ENCODE measurements at places on chromosomes 11 and 22. TPM values are rescaled to one million over a fixed set of nuclear protein-coding genes. Genes with fewer than 3 reads are reported as not detected.
A peak's percentile ranks its signal among the peaks of the same experiment; 100 is the strongest.

Gene MAPK8IP2
- total RNA-seq, result 3.0 TPM

Gene KCNK4
- total RNA-seq, result not detected

- no peak overlapping the region for H3K27ac ChIP-seq
- H3K4me3 ChIP-seq, result no peak overlapping the region
- DNase-seq, result no peak
These were observed 35.6 kb upstream of the EHF start for GRCh38 chr11:34585304-34585734.

- H3K4me1 ChIP-seq, result peaks cover 25% of the 10 kb centered on the region
- peak overlapping the region; percentile 100 for H3K4me3 ChIP-seq
- H3K27me3 ChIP-seq, result no peaks in the 10 kb centered on the region
- H3K27ac ChIP-seq, result peak overlapping the region; percentile 98
These were observed 1.6 kb downstream of the GTPBP1 start for GRCh38 chr22:38707346-38707745.

DNA sequence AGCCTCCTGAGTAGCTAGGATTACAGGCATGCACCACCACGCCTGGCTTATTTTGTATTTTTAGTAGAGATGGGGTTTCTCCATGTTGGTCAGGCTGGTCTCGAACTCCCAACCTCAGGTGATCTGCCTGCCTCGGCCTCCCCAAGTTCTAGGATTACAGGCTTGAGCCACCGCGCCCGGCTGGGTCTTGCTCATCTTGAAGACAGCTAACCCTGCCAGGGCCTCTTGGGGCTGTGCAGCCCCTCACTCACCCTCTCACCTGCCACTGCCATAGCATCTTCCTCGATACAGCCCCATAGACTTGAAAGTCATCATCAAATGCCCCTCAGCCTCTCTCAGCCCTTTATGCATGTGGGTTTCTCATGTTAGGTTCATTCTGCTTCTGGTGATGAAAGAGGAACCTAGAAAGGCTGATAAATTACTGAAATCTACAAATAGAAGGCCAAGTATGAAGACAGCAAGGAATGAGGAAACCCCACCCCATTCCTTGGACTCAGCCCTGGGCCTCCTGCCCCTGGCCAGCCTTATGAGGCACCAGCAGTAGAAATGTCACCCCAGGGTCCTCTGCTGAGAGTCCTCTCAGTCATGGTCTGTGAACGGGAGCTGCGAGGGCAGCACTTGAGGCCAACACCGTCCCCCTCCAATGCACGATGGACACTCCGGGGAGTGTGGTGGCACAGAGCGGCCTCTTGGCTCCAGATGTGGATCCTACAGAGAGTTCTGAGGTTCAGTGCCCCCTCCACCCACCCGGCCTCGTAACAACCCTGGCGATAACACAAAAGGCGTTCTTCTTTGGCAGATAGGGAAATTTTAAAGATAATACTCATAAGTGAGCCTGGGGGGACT, 24.8 kb downstream of the SCGB1A1 start:
- DNase-seq, result no peak
- no peaks in the 10 kb centered on the region for H3K27me3 ChIP-seq
- H3K27ac ChIP-seq, result peak overlapping the region; percentile 94

DNA sequence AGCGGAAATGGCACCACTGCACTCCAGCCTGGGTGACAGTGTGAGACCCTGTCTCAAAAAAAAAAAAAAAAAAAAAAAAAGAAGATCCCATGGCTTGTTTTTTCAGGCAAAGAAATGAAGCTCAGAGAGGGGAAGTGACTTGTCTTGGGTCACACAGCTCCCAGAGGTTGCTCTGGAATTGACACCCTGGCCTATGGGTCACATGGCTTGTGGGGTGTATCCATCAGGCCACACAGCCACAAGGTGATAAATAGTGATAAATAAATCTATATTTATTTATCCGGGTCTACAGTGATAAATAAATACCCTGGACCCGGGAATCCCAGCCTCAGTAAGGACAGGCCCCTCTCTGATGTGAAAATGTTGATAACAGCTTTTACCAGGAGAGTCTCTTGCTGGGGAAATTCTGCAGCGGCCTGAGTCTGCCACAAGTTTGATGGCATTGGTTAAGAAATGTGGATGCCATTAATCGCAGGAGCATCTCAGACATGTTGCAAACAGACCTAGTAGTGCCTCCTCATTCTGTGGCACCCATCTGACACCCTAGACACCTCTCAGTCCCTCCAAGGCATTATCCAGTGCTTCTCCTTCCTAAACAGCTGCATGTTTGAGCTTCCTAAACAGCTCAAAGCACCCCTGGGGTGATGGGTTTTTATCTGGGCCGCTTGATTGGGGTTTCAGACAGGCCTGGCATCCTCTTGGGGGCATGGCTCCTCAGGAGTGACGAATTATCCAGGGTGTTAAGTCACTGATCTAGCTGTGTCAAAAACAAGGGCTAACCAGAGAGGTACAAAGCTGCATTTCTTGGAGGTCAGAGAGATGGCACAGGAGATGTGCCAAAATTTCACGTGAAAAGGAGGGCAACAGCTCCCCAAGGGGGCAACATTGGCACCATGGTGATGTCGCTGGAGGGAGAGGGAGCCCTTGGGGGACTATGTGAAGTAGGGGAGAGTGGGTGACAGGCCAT, 1.9 kb upstream of the EMID1 start:
- no peak for DNase-seq
- H3K4me3 ChIP-seq, result no peak overlapping the region
- H3K36me3 ChIP-seq, result no peaks in the 10 kb centered on the region
- H3K27ac ChIP-seq, result no peak overlapping the region

DNA sequence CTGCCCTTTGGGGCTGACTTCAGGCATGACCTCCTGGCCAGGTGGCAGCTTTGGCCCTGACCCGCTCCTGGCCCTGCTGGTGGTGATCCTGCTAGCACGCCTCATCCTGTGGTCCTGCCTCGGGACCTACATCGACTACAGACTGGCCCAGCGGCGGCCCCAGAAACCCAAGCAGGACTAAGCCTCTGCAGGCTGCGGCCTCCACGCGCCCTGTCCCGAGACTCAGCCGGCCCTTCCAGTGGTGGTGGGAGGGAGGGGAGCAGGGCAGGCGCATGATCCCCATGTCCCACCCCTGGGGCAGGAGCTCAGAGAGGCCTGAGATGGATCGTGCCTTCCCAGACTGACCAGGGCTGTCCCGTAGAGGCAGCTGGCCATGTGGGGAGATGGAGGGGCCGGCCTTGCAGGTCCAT, 2.1 kb downstream of the SMIM38 start:
- H3K4me1 ChIP-seq, result peaks cover 37% of the 10 kb centered on the region
- H3K27me3 ChIP-seq, result no peaks in the 10 kb centered on the region
- peaks cover 9% of the 10 kb centered on the region for H3K36me3 ChIP-seq
- DNase-seq, result no peak
- peak overlapping the region; percentile 65 for H3K27ac ChIP-seq

GRCh38 chr22:41274856-41275255, 11.1 kb downstream of the RANGAP1 start:
- no peaks in the 10 kb centered on the region for H3K4me1 ChIP-seq
- no peak overlapping the region for H3K27ac ChIP-seq
- peaks cover 97% of the 10 kb centered on the region for H3K36me3 ChIP-seq
- H3K4me3 ChIP-seq, result no peak overlapping the region

Gene MRGPRE
- not detected for total RNA-seq

DNA sequence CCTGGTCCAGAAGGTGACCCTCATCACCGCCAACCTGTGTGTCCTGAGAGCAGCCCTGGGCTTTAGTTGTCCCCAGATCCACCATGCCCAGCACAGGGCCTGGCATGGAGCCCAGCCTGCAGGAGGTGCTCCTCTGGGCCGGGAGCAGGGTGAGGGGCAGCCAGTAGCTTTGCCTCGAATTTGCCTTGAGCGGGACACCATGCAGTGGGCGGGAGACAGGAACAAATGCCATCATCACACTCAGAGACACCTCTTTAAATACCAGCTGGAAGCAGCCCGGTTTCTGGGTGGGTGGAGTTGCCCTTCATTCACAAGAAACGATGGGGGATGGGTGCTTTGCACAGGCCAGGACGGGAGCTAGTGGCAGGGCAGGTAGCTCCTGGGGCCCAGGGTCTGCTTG, 19.3 kb downstream of the FLRT1 start:
- no peak for DNase-seq
- no peak overlapping the region for H3K4me3 ChIP-seq
- H3K27ac ChIP-seq, result no peak overlapping the region
- H3K27me3 ChIP-seq, result peaks cover under 1% of the 10 kb centered on the region
- H3K36me3 ChIP-seq, result no peaks in the 10 kb centered on the region

Gene THY1
- 14.9 TPM for total RNA-seq

- H3K4me3 ChIP-seq, result no peak overlapping the region
- H3K36me3 ChIP-seq, result no peaks in the 10 kb centered on the region
- no peak for DNase-seq
- no peak overlapping the region for H3K27ac ChIP-seq
- H3K27me3 ChIP-seq, result no peaks in the 10 kb centered on the region
- H3K4me1 ChIP-seq, result peaks cover 30% of the 10 kb centered on the region
These were observed 133.6 kb upstream of the SESN3 start for GRCh38 chr11:95364324-95365295.

- no peak for DNase-seq
- H3K4me3 ChIP-seq, result no peak overlapping the region
- H3K36me3 ChIP-seq, result no peaks in the 10 kb centered on the region
- H3K27ac ChIP-seq, result no peak overlapping the region
These were observed 24.4 kb downstream of the OR8B12 start for GRCh38 chr11:124518989-124519451.

GRCh38 chr22:46695346-46696228, 42.5 kb downstream of the CERK start:
- H3K36me3 ChIP-seq, result peaks cover 98% of the 10 kb centered on the region
- H3K4me3 ChIP-seq, result no peak overlapping the region
- no peaks in the 10 kb centered on the region for H3K27me3 ChIP-seq
- DNase-seq, result no peak

GRCh38 chr11:128463371-128463829, 124.0 kb downstream of the ETS1 start:
- peak; percentile 81 for DNase-seq
- H3K36me3 ChIP-seq, result peaks cover 76% of the 10 kb centered on the region
- H3K4me3 ChIP-seq, result no peak overlapping the region

Gene TRIM51G
- total RNA-seq, result not detected

GRCh38 chr22:44245438-44245837, 64.7 kb downstream of the PARVG start:
- H3K4me3 ChIP-seq, result no peak overlapping the region
- H3K27ac ChIP-seq, result no peak overlapping the region
- H3K27me3 ChIP-seq, result no peaks in the 10 kb centered on the region
- peak; percentile 81 for DNase-seq
- no peaks in the 10 kb centered on the region for H3K36me3 ChIP-seq
- H3K4me1 ChIP-seq, result no peaks in the 10 kb centered on the region

Gene IFITM10
- 0.42 TPM for total RNA-seq

- peaks cover 14% of the 10 kb centered on the region for H3K4me1 ChIP-seq
- no peak overlapping the region for H3K27ac ChIP-seq
- DNase-seq, result no peak
- no peak overlapping the region for H3K4me3 ChIP-seq
These were observed 3.2 kb upstream of the TTLL8 start for GRCh38 chr22:50061141-50061823.

DNA sequence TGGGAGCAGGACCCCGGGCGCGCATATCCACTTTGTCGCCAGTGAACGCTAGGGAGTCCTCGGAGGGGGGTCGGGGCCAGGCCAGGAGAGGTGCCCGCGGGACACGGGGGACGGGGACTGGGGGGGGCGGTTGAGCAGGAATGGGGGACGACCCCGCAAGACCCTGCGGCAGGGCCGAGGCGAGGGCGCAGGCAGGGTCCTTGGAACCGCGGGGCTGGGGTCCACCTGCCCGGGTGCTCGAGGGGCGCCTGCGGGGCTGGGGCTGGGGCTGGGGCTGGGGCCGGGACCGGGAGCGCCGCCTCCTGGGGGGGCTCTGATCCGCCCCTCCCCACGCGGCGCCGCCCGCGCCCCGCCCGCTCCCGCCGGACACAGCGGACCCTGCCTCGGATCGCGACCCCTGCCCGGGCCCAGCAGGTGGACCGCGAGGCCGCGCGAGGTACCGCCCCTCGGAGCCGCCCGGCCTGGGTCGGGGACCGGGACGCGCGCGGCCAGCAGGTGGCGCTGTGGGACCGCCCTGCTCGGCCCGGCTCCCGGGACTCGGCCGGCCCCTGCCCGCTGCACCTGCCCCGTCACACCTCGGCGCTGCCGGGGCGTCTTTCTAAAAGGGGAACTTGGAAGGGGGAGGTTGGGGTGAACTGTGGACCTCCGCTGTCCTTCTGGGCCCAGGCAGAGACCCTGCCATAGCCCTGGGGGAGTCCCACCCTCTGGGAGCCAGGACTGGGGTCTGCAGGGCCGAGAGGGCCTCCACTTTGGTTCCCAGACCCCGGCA, 11.0 kb downstream of the CRELD2 start:
- no peaks in the 10 kb centered on the region for H3K27me3 ChIP-seq
- H3K4me1 ChIP-seq, result peaks cover 55% of the 10 kb centered on the region
- H3K36me3 ChIP-seq, result peaks cover 21% of the 10 kb centered on the region
- H3K27ac ChIP-seq, result no peak overlapping the region
- peak overlapping the region; percentile 22 for H3K4me3 ChIP-seq

Gene GLYATL2
- not detected for total RNA-seq

Gene DDX10
- 22.0 TPM for total RNA-seq

Data from esophagus muscularis mucosa (tissue), 4 donors.